Gastrocnemius medialis (tissue), 4 donors: ENCODE measurements at places on chromosomes 6 and 20. TPM values are rescaled to one million over a fixed set of nuclear protein-coding genes. Genes with fewer than 3 reads are reported as not detected.

GRCh38 chr6:108630050-108630714 is 69.5 kb downstream of the FOXO3 start:
- DNase-seq = no peak

DNA sequence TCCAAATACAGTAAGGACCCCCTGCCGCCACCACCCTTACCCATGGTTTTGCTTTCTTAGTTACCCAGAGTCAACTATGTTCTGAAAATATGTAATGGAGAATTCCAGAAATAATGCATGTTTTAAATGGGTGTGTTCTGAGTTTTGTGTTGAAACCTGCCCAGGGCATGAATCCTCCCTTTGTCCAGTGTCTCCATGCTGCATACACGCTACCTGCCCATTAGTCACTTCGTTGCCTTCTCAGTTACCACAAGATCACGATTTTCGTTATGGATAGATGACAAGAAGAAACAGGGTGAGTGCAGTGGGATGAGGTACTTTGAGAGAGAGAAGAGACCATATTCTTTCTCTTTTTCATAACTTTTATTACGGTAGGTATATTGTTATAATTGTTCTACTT is 10.6 kb downstream of the FARS2 start:
- DNase-seq = no peak

DNA sequence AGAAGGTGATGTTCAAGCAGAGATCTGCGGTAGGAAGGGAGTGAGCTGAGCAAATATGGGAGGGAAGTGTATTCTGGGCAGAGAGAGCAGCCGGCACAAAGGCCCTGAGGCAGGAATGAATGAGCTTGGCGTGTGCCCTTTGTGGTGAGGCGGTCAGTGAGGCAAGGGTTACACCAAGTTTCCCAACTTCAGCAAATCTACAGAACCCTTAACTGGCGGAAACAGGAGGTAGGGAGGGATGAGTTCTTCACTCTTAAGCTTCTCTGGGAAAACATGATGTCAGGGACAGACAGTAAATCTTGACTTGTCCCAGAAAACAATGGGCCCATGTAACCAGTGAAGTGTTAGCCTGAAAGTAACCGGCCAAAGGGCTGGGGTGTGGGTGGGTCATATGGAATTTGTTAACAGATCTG is 97.1 kb upstream of the PTPN1 start:
- DNase-seq = no peak

DNA sequence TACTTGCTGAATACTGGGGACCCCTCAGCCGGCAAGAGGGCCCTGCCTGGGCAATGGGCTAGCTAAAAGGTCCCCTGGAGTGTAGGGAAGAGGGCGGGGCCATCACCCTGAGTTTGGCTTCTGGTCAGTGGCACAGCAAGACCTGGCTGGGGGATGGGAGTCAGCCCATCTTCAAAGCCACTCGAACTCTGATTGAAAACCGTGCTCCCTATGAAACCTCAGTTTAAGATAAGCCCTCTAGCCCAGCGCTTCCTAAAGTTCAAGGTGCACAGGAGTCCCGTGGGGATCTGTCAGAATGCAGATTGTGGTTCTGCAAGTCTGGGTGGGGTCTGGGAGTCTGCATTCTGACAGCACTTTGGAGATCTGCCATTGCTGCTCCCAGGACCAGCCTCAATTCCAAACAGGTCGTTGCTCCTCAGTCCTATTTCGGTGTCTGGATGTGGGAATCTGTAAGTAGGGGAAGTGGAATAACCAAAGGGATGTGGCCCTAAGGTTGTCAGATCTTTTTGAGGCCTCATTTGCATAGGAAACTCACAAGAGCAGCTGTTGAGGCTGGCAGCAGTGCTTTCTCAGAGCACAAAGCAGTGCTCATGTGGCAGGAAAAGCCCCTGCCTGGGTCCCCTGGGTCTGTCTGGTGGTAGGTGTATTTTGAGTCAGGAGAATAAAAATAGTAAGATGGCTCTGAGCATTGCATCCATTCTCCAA is 85.3 kb upstream of the SCP2D1 start:
- no peak for DNase-seq

Gene SYNJ2
- total RNA-seq = 4.7 TPM

GRCh38 chr20:289693-290083 is 862 bp downstream of the C20orf96 start:
- no peak for DNase-seq

- DNase-seq = no peak
Observed at GRCh38 chr6:79586548-79586947, 44.6 kb upstream of the SH3BGRL2 start.

- peak; percentile 93 for DNase-seq
Observed at GRCh38 chr6:17865798-17866725, 121.4 kb downstream of the KIF13A start.

GRCh38 chr6:101001012-101001411 is 119.9 kb upstream of the ASCC3 start:
- no peak for DNase-seq
